Activated naive CD4-positive, alpha-beta T cell (primary cell): ENCODE measurements at places on chromosomes 1 and 21.

- no peak for DNase-seq
Measured at GRCh38 chr21:9837946-9838737, 683.2 kb upstream of the TPTE start.

DNA sequence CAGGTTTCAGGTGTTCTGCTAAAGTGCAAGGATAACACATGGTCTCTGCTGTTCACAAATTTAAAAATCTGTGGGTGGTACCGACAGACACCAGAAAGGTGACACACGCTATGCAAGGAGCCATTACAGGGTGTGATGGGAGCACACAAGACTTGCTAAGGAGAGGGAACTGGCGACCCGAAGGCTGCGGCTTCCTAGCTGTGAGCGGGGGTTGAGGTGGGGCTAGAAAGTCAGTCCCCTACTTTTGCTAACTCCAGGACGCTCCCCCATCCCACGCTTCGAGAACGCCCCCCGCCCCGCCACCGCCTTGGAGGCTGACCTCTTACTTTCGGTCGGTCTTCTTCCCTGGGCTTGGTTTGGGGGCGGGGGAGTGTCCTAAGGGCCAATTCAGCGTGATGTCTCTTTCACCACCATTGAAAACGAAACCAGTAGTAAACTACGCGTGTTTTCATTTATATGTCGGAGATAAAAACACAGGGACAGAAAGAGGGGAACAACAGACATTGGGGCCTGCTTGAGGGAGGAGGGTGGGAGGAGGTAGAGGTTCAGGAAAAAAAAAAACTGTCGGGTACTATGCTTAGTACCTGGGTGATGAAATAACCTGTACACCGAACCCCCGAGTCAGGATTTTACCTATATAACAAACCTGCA is 1.1 kb downstream of the CKS1B start:
- peak; percentile 24 for DNase-seq

- DNase-seq, result no peak
Measured at GRCh38 chr1:35570589-35571137, 2.5 kb upstream of the TFAP2E start.

DNA sequence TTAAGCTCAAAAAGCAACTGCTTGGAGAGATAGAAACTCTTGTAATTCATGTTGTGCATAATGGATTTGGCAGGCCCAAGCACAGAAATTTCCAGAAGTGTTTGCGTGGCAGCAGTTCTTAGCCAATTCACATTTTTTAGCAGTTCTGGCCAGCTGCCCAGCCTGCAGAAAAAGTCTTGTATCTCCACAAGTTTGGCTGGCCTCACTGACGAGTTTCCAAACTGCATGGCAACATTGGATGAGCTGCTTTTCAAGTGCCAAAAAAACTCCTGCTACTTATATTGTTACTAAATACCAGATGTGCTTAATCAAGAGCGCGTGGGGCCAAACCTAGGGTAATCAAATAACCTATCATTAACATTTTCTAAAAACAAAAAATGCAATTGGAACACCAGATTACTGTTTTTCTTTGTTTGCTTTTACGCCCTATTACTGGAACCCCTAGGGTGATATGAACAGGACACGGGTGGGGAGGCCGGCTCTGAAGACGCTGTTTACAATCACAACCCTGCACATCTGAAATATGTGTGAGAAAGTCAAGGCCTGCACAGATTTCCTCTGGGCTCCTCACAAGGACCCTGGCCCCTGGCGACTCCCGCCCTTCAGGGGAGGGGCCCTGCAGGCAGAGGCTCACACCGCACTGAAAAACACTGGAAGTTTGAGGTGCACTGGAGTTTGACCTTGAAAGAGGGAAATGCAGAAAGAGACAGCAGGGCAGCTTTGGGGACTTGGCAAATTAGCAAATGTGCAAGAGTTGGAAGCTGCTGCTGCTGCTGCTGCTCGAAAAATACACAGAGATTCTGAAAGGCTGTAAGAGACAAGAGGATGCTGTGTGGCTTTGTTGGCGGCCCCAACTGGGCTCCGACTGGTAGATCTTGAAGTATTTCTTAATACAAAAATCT is 55.2 kb upstream of the TARBP1 start:
- no peak for DNase-seq

DNA sequence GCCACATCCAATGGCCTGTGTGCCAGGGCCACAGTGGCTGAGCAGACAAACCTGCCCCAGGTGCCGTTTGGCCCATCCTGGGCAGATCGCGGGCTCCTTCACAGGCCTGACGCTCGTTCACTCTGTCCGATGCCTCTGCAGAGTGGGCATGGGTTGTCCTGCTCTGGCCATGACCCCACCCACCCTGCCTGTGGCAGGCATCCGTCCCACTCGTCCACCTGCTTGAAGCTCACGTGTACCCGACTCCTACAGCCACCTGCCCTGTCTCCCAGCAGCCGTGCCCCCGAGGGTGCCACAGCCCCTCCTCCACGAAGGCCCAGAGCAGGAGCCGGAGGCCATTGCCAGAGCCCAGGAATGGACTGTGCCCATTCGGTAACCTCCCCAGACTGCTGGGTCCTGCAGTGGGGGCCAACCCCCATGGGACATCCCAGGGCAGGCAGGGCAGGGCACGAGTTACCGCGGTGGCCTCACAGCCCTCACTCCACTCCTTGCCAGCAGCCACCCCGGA is 41.9 kb downstream of the TRIM11 start:
- DNase-seq, result no peak

DNA sequence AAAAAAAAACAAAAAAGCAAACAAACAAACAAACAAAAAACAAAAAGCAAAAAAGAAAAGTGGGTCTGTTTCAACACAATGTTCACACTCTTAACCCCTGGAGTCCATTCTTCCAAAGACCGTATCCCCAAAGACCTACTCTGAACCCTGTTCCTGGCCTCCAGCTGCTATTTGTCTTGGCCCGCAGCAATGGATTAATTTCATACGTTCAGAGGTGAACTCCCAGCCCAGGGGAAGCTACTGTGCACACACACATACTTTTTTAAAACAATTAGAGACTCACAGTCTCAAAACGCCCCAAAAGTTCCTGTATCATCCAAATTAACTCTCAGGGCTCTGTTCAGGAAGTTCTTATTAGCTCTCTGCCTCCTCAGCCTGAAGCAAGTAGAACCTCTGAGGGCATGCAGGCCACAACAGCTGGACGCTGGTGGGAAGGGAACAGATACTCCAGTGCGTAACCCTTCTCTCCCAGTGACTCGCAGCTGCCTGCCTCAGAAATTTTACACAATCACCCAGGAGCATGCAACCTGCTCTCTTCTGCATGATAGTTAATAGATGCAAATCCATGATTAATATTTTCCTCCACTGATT is 395.4 kb downstream of the RRAGC start:
- DNase-seq, result no peak

DNA sequence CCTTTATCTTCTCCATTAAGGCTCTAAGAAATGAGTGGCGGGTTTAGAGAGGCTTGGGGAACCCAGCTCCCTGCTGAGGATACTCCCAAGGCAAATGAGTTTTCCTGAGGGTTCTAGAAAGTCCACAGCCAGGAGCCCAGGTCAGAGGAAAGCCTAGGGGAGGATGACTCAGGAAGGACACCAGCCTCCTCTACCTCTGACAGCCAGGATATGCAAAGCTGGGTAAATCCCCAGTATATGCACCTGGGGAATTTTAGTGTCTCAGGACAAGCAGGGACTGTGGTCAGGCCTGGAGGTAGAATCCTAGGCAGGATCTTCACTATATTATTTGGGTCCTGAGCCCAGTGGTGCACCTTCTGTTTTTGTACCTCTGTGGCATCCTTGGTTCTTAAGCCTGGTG is 23.5 kb upstream of the WNT4 start:
- no peak for DNase-seq

DNA sequence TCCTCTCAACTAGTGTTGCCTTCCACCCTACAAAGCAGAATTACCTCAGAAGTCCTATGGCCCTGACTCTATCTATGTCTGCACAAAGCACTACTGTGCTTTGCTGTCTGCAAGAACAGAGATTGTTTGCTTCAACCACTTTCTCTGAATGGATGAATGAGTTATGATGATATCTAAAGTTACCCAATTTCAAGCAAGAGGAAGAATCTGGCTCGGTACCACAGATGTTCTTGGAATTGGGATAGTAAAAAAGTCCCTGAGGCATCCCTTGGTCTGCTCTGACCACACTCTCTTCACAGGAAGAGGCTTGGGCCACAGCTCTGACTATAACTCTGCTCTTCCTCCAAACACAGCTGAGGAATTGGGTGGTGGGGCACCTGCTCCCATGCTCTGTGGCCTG is 31.2 kb downstream of the MTARC1 start:
- DNase-seq, result no peak

DNA sequence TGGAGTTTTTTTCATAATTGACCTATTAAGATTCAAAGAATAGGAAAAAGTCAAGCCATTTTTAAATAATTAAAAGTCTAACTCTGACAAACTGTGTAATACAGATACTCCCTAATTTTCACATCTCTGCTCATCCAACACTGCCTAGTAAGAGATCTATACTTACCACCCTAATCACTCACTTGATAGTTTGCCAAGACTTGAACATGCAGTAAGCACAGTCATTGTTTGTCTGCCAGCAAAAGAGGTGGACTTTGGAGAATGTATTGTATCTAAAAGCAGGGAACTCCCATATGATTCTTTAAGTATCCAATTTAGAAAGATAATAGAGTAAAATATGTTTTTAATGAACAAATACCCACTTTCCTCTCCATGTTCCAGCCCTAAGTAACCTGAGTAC is 15.5 kb downstream of the TMEM59 start:
- no peak for DNase-seq

DNA sequence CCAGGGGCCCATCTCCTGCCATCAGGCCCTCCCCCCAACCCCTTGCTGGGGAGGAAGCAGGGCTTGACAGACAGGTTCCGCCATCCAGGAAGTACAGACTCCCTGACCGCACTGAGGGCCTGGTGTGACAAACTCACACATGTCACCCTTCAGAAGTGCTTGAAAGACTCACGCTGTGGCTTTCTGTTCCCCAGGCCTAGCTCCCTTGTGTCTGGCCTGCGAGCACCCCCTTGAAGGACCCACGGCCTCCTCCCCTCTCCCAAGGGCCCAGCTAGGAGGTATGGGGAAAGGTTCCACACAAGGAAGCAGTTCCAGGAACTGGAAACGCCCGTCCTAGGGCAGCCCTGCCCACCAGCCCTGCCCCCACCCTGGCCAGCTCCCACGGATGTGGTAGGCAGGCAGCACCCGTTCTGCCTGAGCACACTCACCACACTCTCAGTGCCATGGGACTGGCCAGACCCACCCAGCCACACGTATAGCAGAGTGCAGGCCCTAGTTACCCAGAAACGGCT is 26.7 kb downstream of the SLC2A1 start:
- DNase-seq, result no peak

- DNase-seq, result no peak
Measured at GRCh38 chr1:246332078-246332477, 175.0 kb downstream of the SMYD3 start.

DNA sequence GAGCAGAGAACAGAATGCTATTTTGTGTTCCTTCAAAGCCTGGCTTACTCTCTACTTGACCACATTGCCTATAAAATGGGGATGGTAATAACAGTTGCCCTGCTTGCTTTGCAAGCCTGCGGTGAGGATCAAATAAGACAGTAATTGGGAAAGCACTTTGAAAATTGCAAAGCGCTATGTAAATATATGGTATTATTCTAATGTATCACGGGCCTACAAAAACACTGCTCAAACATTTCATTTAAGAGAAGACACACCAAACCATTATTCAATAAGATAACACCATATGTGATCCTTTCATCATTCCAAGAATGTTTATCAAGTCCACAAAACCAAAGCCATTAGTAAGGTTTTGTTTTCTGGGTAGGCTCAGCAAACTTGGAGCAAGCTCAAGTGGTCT is 208.4 kb downstream of the ROR1 start:
- no peak for DNase-seq

- no peak for DNase-seq
Measured at GRCh38 chr1:107787299-107787698, 177.7 kb downstream of the VAV3 start.

- no peak for DNase-seq
Measured at GRCh38 chr1:85406887-85407533, 57.9 kb downstream of the DDAH1 start.

GRCh38 chr1:207670192-207670591 is 25.3 kb downstream of the CR1L start:
- no peak for DNase-seq

DNA sequence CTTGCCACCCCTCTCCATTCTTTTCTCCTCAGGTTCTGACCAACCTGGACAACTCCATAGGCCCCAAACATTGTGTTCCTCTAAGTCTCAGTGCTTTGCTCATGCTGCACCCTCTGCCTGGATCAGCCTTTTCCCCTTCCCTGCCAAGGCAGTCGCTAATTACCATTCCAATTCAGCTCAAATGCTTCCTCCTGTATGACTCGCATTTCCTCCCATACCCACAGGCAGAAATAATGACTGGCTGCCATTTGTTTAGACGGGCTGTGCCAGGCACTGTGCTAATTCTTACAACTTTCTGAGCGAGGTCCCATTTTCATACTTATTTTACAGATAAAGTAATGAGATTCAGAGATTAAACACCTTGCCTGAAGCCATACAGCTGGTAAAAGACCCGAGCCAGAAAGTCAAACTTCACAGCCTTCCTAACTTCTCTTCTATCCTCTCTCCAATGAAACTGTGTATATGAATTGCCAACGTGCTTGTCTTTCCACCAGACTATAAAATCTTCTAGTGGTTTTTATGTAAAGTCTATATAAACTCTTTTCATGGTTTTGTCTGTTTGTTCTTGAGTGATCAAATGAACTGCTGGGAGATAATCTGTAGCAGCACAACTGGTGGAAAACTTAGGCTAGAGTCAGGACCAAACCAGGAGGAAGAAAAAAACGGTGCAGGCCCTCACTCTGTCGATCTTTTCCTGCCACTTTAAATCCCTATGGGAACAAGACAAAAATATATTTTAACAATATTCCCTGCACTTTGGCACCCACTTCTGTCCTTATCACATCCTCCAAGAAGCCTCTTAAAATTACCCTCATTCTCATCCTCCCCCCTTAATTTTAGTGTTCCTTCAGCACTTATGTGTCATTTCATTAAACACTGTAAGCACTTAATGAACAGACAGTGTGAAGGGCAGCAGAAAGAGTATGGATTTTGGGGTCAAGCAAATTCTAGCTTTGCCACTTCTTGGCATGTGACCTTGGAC is 33.7 kb downstream of the RAB3B start:
- DNase-seq, result no peak

GRCh38 chr21:40372506-40372905 is 474.5 kb downstream of the DSCAM start:
- no peak for DNase-seq

DNA sequence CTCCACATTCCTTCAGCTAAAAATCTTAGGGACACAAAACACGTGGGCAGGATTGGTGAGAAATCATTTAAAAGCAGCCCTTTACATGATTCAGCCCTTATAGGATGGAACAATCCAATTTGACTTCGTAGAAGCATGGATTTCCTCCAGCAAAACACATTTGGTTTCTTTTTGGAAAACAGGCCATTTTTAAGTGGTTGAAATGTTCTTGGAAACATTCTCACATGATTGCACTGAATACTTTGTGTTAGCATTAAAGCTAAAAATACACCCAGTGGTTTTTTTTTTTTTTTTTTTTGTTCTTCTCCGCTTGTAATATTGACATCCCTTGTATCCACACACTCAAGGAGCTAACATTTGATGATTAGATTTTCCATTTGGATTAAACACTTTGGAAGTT is 42.1 kb upstream of the ABCG1 start:
- no peak for DNase-seq

- no peak for DNase-seq
Measured at GRCh38 chr1:182119631-182120030, 58.1 kb upstream of the ZNF648 start.

GRCh38 chr21:35485364-35485763 is 436.3 kb upstream of the RUNX1 start:
- DNase-seq, result no peak

- no peak for DNase-seq
Measured at GRCh38 chr1:230972855-230973271, 5.8 kb downstream of the TTC13 start.

GRCh38 chr1:3019516-3020051 is 1.7 kb upstream of the ACTRT2 start:
- DNase-seq, result no peak
